ENCODE measurements at places on chromosomes 7 and 10. TPM values are rescaled to one million over a fixed set of nuclear protein-coding genes. Genes with fewer than 3 reads are reported as not detected.

- no peaks in the 10 kb centered on the region for H3K36me3 ChIP-seq
- no peak overlapping the region for H3K4me3 ChIP-seq
- no peaks in the 10 kb centered on the region for H3K4me1 ChIP-seq
- H3K27me3 ChIP-seq, result no peaks in the 10 kb centered on the region
- no peak overlapping the region for H3K27ac ChIP-seq
Observed at GRCh38 chr7:94011714-94012353, 7.7 kb upstream of the BET1 start.

DNA sequence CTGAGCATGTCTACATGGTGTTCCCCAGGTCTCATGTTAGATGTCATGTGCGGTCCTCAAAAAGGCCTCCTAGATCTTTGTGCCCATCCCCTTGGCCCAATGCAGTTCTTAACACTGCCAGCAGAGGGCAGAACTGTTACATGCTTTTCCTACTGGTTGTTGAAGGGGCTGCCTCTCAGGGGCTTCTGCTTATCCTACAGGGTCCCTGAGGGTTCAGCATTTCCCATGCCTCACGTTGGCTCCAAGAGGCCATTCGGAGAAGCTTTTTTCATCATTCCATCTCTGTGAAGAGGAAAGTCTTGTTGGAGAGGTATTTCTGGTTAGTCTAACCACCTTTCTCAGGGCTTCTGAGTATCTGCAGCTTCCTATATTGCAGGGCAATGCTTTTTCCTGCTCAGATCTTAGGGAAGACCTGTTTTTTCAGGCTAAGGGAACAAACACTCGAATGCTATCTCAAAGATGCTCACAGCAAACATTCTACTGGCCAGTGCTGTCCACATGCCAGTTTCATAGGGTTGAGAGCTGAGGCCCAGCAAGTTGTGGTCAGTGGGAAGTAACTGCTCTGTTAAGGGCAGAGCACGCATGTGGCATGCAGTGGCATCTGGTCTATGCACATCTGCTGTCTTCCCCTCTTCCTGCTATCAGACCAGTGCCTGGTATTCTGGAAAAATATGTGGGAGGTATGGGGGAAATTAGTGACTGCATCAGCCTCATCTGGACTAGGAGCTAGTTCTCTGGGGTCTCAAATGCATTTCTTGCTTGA is 31.5 kb downstream of the MBL2 start:
- no peaks in the 10 kb centered on the region for H3K4me1 ChIP-seq
- no peaks in the 10 kb centered on the region for H3K27me3 ChIP-seq
- no peak overlapping the region for H3K27ac ChIP-seq
- no peaks in the 10 kb centered on the region for H3K36me3 ChIP-seq
- no peak for DNase-seq
- no peak overlapping the region for H3K4me3 ChIP-seq

The CAMK1D gene
- 4.8 TPM for total RNA-seq

DNA sequence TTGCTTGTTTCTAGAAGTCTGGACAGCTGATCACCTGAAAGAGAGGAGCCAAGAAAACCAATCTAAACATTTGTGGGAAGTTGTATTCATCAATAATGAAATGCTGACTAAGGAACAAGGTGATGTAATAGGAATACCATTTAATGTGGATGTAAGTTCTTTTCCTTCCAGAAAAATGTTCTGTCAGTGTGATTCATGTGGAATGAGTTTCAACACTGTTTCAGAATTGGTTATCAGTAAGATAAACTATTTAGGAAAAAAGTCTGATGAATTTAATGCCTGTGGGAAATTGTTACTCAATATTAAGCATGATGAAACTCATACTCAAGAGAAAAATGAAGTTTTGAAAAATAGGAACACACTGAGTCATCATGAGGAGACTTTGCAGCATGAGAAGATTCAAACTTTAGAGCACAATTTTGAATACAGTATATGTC is 39.8 kb upstream of the ZNF37A start:
- H3K27ac ChIP-seq, result no peak overlapping the region
- no peaks in the 10 kb centered on the region for H3K4me1 ChIP-seq
- no peaks in the 10 kb centered on the region for H3K27me3 ChIP-seq
- H3K36me3 ChIP-seq, result peaks cover 7% of the 10 kb centered on the region
- DNase-seq, result no peak

The ZSCAN21 gene
- 24.6 TPM for total RNA-seq

DNA sequence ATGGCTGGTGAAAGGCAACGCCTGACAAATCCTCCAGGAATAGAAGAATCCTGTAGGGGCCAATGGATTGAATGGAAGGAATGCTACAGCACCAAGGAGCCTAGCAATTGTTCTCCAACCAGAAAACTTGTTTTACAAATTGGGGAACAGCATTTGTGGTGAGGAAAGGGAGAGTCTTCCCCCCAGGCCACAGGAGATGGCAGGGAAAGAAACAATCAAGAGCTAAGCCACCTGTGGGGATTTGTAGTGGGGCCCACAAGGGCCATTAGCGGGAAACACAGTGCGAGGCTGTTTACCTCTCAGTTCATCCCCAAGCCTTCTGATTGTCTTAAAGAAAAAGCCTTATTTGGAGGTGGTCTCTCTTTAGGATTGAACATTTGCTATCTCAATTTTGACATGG is 48.5 kb upstream of the KCNMA1 start:
- no peak overlapping the region for H3K27ac ChIP-seq
- H3K4me1 ChIP-seq, result no peaks in the 10 kb centered on the region
- H3K36me3 ChIP-seq, result no peaks in the 10 kb centered on the region
- H3K27me3 ChIP-seq, result no peaks in the 10 kb centered on the region
- no peak overlapping the region for H3K4me3 ChIP-seq

GRCh38 chr10:9451211-9451773 is 1396.8 kb downstream of the GATA3 start:
- H3K36me3 ChIP-seq, result no peaks in the 10 kb centered on the region
- no peaks in the 10 kb centered on the region for H3K27me3 ChIP-seq

GRCh38 chr10:100174699-100175677 is 10.8 kb downstream of the ERLIN1 start:
- no peak for DNase-seq
- H3K27ac ChIP-seq, result no peak overlapping the region
- no peak overlapping the region for H3K4me3 ChIP-seq
- H3K36me3 ChIP-seq, result no peaks in the 10 kb centered on the region
- H3K27me3 ChIP-seq, result no peaks in the 10 kb centered on the region

DNA sequence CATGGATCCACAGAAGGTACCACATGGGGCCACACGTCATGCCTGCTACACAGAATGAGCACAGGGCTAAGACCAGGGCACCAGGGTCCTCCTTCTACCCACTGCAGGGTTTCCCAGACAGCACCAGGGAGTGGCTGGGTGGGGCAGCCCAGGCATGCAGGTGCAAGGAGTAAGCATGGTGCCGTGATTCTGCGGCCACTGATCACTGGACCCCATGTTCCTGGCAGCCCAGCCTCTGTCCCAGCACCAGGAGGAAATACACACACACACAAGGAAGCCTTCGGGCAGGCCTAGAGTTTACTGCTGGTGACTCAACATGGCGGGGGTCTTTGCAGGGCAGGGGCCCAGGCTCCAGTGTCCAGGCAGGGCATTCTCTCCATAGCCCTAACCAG is 13.9 kb downstream of the ATP6V1F start:
- H3K27me3 ChIP-seq, result no peaks in the 10 kb centered on the region
- H3K36me3 ChIP-seq, result no peaks in the 10 kb centered on the region
- no peak for DNase-seq
- H3K27ac ChIP-seq, result no peak overlapping the region

The SAP25 gene
- 19.5 TPM for total RNA-seq

GRCh38 chr7:30869794-30870611 is 41.6 kb upstream of the AQP1 start:
- no peaks in the 10 kb centered on the region for H3K4me1 ChIP-seq
- H3K4me3 ChIP-seq, result no peak overlapping the region
- no peaks in the 10 kb centered on the region for H3K27me3 ChIP-seq
- no peak for DNase-seq

DNA sequence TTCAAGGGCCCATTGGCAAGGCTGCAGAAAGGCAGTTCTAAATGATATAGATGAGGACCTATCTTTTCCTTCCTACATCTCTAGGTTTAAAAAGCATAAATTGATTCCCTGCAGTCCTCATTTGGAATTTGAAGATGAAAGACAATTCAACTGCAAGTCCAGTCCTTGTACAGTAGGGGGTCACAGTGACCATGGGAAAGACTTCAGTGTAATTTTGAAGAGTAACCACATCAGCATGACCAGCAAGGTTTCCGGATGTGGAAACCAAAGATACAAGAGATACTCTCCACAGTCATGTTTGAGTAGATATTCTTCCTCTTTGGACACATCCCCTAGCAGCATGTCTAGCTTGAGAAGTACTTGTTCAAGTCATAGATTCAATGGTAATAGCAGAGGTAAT is 539.3 kb upstream of the TEX47 start:
- H3K4me1 ChIP-seq, result no peaks in the 10 kb centered on the region
- no peak overlapping the region for H3K27ac ChIP-seq
- H3K4me3 ChIP-seq, result no peak overlapping the region
- no peak for DNase-seq
